DMS153 (cell line): ENCODE measurements at places on chromosomes 3 and 15.

DNA sequence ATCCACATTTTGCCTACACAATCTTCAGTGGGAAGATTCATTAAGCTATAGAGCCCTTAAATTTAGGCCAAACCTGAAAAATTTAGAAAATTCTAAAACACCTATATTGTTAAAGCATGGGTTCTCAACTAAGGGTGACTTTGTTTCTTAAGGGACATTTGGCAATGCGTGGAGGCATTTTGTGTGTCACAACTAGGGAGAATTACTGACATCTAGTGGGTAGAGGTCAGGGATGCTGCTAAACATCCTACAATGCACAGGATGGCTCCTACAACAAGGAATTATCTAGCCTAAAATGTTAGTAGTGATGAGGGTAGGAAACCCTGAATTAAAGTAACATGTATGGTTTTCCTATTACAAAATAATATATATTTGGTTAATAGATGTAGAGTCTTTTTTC lies 55.8 kb downstream of the TBC1D5 start:
- DNase-seq: no peak

DNA sequence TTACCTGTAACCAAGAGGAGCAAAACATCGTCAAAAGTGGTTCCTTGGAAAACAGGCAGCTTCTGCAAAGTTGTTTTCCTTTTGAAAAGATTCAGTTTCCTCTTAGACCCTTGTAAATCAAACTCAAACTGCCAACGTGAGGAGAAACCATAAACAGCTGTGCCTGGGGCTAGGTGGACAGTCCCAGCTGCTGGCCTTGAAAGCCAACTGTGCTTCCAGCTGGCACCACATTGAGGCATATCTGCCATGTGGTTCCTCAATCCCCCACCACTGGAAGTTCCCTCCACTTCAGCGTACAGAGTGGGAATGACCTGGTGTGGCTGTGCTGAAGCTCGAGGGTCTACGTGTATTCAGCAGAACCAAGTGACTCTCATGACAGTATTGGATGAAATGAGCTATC lies 40.9 kb downstream of the HRH1 start:
- DNase-seq: no peak

DNA sequence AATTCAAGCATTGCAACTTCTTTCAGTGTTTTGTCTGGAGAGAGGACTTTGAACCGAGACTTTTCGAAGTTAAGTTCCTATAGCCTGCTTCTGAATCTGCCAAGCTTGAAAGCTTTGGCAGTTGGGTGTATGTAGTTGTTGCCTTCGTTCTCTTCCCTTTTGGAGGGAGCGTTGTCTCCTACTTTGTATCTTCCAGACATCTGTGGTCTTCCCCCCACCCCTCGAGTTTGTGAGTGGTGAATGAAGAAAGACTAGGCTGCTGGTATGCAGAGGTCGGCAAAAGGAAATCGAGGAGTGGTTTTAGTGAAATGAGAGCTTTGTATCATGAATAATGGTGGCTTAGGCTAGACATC lies 1.3 kb downstream of the CTNNB1 start:
- no peak for DNase-seq

DNA sequence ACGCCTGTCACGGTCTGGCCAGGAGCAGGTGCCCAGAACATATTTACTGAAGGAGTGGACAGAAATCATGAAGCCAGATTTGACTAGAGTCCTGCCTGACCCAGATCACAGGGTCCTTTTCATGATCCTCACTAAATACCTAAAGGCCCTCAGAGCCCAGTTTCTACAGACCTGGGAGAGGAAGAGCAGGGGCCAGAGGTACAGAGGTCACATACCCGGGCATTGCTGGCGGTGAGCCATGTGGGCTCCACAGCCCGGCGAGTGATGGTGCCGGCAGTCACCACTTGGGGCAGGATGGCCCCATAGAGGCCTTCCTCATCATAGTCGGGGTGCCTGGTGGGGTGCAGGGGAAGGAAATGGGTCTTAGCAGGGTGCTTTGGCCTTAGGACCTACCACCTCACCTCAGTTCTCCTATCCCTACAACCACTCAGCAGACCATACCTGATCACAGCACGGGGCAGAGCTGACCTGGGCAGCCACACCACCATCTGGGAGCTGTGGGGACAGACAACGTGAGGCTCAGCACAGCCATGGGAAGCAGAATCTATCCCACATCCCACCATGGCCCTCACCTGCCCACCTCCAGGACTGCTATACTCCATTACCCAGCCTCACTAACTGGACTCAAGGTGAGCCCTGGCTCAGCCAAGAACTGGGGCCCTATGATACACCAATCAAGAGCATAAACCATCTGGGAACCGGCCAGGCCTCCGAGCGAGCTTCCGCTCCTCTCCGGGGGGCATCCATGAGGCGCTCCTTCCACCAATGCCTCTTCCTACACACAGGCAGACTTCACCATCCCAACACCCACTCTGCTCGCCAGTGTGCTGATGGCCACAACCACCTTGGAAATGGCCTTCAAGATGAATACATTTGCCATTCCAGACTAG lies 12.9 kb downstream of the POLG start:
- DNase-seq: no peak

DNA sequence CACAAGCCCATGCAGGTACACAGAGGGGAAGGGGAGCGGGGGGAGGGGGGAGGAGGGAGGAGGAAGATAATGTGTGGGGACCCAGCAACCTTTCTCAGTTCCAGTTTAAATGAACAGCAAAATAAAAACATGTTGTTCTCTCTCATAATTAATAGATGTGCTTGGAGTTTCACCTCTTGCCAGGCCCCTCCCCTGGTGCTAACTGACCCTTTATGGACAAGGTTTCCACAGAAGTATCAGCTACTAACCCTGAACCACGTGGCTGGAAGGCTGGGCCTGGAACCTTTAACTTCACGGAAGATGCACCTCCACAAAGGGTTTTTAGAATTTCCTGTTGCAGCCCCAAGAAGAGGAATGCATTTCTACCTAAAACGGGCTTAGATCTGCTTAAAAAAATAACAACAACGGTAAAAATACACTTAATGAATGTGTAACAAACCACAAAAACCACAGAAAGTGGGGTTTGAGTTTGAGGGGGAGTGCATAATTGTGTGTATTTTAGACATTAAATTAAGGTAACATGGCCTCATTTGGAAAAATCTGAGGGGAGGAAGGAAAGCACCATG lies 14.8 kb upstream of the SMAD3 start:
- no peak for DNase-seq
